Erythroblast (primary cell): ENCODE measurements at places on chromosomes 12 and 14.

DNA sequence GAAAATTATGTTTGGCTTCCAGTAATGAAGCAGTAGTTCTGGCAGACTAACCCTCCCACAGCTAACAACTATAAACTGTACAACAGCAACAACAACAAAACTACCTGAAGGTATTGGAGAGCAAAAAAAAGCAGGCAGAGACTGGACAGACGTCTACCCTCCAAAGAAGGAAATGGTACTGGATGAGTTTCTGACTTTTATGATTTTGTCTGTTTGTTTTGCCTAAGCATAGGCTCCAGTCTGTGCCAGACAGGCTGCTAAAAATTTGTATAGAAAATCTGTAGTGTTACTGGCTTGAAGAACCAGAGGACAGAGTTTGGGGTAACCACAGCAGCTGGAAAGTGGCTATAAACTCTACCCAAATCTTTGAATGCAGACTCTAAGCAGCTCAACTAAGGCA, 131.3 kb downstream of the SLC25A47 start:
- no peak for DNase-seq

GRCh38 chr12:54522243-54522642, 24.7 kb downstream of the NCKAP1L start:
- DNase-seq = no peak

DNA sequence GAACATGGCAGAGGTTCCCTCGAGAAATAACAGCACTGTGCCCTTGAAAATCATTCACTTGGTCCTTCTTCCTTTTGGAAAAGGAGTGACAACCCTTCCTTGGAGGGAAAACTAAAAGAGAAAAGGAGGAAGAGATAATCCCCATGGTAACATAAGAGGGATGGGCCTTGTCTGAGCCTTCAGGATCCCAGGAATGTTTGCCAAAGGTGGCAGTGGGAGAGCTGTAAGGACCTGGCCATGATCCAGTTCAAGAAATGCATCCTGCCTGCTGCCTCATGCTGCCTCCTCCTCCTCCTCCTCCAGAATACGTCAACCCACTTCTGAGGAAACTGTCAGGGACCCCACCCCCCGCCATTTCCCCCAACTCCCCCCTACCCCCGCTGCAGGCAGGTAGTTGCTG, 118.8 kb downstream of the KCNK10 start:
- DNase-seq = no peak

- no peak for DNase-seq
Observed at GRCh38 chr12:56431850-56432249, 17.4 kb downstream of the TIMELESS start.
